ENCODE measurements at places on chromosomes 13 and 19.
A peak's percentile ranks its signal among the peaks of the same experiment; 100 is the strongest.

DNA sequence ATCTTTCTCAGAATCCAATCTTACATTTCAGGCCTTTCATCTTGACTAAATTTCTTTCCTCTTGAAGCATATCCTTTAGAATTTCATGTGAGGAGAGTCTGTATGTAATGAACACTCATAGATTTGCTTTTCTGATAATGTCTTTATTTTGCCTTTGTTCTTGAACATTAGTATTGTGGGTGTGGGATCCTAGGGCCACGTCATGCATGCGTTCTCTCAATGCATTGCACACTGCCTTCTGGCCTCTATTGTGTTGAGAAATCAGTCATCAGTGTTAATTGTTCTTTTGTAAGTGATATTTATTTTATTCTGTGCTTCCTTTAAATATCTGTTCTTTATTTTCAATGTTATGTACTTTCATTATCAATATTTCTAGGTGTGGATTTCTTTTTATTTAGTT lies 364.9 kb downstream of the OXGR1 start:
- no peak for DNase-seq

GRCh38 chr19:11152318-11153062 lies 3.1 kb downstream of the SPC24 start:
- DNase-seq = no peak

GRCh38 chr13:60043262-60043661 lies 120.5 kb downstream of the DIAPH3 start:
- no peak for DNase-seq

DNA sequence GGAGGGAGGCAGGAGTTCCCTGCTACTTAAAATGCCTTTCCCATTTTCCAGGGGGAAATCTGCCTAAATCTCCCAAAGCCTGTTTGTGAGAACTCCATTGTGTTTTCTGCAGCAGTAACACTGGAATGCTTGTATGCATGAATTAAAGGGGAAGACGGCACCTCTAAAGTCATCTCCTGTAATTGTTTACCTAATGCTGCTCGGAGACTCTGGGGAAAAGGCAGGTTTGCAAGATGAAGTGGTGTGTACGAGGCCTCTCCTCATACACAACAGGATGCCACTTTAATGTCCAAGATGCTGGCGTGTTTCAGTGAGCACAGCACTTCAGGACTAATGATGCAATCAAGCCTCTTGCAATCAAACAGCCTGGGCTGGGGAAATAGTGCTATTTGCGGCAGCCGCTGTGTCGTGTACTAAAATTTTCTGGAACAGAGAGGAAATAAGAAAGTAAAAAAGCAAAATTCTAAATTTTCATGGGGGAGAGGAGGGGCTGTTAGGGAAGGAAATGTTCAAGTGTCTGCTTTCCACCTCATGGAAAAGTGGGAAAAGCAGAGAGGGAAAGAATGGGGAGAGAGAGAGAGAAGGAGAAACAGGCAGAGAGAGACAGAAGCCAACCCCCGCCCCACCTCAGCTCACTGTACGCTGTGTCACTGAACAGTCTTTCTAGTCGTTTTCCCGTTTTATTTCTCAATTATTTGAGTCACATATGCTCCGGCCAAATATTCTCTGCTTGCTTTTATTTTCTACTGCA lies 32.9 kb downstream of the TSHZ3 start:
- no peak for DNase-seq

DNA sequence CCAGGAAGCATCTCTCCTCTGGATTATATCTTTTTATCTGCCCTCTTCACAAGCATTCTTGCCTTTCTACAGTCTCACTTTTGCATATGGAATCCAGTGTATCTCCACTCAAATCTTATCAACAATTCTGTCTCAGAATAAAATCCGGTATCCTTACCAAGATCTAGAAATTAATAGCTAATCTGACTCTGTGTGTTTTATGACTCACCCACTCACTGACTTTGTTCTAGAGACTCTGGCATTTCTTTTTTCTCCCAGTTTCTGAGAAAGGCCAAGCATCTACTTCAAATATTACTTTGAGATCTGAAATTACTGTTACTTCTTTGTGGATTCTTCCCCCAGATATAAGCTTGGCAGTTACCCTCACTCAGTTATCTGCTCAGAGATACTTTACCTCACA lies 913.5 kb upstream of the ATXN8OS start:
- DNase-seq = no peak

DNA sequence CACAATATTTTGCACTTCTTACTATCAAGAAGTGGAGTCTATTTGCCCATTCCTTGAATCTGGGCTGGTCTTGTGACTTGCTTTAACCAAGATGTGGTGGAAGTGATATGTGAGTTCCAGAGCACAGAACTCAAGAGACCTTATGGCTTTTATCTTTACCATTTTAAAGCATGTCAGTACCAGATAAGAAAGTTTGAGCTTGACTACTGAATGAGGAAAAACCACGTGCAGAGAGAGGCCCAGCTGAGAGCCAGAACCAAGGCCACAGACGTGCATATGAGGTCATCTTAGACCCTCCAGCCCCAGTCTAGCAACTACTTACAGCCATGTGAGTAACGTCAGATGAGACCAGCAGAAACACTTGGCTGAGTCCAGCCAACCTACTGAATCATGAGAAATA lies 6.3 kb upstream of the CDK8 start:
- DNase-seq = no peak

DNA sequence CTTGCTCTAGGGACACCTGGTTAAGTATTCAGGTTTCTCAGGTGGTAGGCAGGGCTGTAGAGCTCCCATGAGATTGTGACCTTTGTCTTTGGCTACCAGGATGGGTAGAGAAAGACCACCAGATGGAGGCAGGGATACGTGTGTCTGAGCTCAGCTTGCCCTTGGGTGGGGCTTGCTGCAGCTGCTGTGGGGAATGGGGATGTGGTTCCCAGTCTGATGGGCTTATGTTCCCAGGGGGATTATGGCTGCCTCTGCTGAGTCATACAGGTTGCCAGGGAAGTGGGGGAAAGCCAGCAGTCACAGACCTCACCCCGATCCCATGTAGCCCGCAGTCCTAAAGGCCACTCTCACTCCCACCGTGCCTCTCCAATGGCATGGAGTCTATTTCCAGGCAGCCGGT lies 659.9 kb upstream of the KLF12 start:
- no peak for DNase-seq

- DNase-seq = no peak
Measured at GRCh38 chr19:35223862-35224505, 4.6 kb downstream of the FAM187B start.

- DNase-seq = no peak
Measured at GRCh38 chr13:26052337-26052736, 521 bp upstream of the SHISA2 start.

- peak; percentile 56 for DNase-seq
Measured at GRCh38 chr19:35462476-35462953, 14.5 kb downstream of the FFAR2 start.

DNA sequence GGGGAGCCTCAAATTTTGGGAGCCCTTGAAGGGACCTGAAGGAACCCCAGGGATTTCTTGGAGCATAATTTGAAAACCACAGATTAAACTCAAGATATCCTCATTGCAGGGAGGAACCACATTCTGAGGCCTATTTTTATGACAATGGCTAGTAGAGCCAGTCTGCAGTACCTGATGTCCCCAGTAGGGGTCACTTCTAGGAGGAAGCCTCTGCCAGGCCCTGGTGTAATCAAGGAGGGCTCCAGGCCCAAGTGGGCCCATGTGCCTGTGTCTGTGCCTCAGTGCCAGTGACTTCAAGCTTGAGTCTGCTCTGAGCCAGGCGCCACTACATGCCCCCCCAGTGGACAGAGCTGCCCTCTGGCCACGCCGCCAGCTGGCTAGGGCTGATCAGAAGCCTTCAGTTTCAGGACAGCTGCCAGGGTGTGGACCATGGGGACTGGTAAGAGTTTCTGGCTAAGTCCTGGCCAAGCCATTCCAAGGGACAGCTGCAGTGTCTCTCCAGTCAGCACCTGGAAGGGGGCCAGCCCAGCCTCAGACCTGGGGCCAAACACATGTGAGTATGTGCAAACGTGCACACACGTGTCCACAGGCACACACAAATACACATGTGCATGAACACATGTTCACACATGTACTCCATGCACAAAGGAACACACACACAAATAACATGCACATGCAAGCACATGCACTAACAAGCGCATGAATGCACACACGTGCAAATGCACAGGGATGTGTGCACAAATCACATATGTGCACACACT lies 20.5 kb upstream of the SLC7A10 start:
- no peak for DNase-seq

- DNase-seq = no peak
Measured at GRCh38 chr19:9673912-9674662, 813 bp downstream of the ZNF562 start.

GRCh38 chr13:34064456-34065205 lies 246.7 kb downstream of the RFC3 start:
- DNase-seq = no peak

DNA sequence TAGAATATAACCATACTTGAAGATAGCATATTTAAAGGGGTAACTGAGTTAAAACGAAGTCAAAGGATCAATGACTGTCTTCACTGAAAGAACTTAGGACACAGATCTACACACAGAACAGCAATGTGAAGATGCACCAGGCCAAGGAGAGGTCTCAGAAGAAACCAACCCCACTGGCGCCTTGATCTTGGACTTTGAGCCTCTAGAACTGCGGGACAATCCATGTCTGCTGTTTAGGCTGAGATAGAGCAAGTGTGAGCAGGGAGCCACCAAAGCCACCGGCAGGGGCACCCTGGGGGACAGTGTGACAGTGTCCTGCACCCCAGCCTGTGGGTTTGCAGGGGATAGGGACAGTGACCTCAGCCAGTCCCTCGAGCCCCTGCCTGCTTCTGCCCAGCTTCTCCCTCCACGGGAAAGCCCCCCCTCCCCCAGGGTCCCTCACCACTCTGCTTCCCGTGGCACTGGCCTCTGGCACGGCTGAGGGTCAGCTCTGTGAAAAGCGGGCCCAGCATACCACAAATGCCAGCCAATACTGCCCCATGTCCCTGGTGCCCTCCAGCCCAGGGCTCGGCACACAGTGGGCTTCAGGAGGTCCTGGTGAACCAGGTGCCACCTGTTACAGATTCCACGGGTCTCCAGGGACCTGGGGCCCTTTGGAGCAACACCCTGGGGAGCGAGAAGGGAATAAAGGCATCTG lies 40.8 kb downstream of the KLF2 start:
- no peak for DNase-seq

- no peak for DNase-seq
Measured at GRCh38 chr13:34867590-34867989, 74.5 kb upstream of the NBEA start.

DNA sequence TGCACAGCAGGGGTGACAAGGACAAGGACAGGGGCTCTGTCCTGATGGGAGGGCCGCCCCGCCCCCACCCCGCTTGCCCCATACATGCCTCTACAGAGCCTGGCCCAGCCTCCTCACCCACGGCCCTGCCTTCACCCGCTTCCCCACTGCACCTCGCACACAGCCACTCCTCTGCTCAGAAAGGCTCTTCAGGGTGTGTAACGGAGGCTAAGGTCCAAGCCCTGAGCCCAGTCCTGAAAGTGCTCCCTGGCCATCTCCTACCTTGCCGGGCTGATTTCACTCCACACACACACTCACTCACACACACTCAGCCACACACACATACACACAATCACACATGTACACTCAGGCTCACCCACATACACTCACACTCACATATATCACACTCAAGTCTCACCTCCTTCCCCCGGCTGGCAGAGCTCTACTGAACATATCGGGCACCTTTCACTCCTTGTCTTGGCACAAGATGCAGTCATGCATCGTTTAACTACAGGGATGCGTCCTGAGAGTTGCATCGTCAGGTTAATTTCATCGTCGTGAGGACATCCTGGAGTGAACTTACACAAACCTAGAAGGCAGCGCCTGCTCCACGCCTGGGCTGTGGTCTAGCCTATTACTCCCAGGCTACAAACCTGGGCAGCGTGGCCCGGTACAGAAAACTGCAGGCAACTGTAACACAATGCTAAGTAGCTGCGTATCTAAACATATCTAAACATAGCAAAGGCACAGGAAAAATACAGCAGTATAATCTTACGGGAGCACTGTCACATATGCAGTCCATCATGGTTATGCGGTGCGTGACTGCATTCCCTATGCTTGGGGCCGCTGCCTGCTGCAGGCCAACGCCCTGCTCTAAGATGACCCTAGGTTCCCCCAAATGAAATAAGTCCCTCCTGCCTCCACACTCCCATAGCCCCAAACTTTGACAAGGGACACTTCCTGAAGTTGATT lies 13.1 kb downstream of the EPS15L1 start:
- no peak for DNase-seq

DNA sequence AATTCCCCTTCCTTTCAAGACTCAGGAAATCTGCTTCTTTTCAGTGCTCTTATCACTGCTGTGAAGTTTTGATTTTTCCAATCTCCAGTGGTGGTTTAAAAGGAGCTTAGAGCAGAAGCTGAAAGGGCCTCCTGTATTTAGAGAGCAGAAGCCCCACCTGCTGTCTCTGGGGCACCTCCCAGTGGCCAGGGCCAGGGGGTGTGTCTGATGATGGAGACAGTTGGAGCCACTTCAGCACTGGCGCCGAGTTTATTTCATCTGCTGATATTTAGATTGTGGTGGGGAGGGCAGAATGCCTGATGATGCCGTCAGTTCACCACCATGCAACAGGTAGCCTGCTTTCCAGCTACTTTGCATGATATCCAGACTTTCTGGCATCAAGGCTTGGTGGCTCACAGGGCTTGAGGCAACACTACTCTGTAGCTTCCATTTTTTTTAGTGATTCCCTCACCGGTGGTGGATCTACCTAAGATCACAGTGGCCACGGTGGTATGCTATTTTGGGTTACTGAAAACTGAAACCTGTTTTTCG lies 371.9 kb downstream of the KCNRG start:
- peak; percentile 7 for DNase-seq

DNA sequence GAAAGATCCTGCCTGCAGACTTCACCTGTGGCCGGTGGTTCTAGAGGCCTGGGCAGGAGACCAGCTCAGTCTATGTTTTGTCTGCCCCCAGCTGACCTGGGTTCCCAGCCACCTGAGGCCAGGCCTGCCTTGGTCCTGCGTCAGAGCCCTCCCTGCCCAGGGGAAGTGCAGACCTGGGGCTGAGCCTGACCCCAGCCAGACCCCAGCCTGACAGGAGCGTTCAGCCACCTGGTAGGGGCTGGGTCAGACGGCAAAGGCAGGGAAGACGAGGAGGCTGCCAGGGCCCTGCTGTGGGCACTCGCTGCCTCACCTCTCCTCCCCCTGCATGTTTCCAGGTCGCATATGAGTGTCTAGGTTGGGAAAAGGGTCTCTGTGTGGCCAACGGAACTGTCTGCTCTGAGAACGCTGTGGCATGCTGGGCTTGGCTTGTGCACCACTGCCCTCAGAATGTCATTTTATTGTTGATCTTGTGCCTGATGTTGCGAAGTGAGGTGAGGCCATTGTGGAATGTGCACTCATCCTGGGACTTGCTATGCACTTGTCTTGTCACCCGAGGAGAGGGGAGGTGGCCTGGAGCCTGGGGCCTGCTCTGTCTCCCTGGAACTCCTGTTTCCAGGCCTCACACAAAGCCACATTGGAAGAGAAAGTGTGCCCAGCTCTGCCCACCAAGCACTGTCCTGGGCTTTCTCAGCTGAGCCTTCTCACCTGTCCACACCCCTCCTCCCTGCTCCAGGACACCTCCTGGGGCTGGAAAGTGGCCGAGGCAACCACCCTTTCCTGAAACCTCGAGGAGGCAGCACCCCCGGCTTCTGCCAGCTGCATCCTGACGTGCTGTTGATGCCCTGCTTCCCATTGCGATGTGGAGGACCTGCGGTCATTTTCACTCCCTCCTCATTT lies 15.2 kb upstream of the MCF2L start:
- no peak for DNase-seq
